ENCODE measurements at places on chromosomes 7 and 10. TPM values are rescaled to one million over a fixed set of nuclear protein-coding genes. Genes with fewer than 3 reads are reported as not detected.

The FAM25A gene
- not detected for total RNA-seq

The C7orf33 gene
- not detected for total RNA-seq

- peaks cover 19% of the 10 kb centered on the region for H3K4me1 ChIP-seq
- no peaks in the 10 kb centered on the region for H3K27me3 ChIP-seq
- H3K36me3 ChIP-seq: no peaks in the 10 kb centered on the region
- no peak for DNase-seq
These were observed 177.6 kb downstream of the REEP3 start for GRCh38 chr10:63698787-63699150.

DNA sequence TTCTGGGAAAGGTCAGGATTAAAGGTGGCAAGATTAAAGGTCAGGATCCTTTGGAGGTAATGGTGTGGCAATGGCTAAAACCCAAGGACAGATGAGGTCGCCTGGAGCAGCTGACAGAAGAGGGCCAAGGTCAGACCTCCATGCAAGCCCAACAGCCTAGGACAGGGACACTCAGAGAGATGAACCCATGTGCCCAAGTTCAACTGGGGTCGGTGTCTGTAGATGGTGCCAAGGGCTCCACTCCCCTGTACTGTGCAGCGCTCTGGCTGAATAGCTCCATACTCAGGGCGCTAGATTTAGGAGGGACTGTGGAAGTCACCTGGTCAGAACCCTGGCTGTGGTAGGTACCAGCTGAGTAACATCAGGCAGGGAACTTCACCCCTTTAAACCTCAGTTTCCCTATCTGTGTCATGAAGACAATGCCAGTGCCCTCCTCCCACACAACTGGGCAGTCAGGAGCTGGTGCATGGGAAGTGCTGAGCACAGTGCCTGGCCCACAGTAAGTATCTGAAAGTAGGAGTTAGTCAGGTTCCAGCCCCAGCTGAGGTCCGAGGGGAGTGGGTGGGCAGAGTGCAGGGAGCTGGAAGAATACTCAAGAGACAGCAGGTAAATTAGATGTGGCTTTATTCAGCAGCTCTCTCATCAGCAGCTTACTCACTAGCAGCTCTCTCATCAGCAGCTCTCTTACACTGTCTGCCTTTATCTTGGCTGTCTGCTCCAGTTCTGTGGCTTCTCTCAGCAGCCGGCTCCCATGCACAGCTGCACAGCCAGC lies 327.1 kb downstream of the GLRX3 start:
- no peak overlapping the region for H3K4me3 ChIP-seq
- H3K36me3 ChIP-seq: no peaks in the 10 kb centered on the region
- no peak overlapping the region for H3K27ac ChIP-seq

- no peaks in the 10 kb centered on the region for H3K27me3 ChIP-seq
- H3K27ac ChIP-seq: no peak overlapping the region
- no peak for DNase-seq
- no peak overlapping the region for H3K4me3 ChIP-seq
These were observed 19.7 kb upstream of the BNIP3 start for GRCh38 chr10:132001238-132001972.

DNA sequence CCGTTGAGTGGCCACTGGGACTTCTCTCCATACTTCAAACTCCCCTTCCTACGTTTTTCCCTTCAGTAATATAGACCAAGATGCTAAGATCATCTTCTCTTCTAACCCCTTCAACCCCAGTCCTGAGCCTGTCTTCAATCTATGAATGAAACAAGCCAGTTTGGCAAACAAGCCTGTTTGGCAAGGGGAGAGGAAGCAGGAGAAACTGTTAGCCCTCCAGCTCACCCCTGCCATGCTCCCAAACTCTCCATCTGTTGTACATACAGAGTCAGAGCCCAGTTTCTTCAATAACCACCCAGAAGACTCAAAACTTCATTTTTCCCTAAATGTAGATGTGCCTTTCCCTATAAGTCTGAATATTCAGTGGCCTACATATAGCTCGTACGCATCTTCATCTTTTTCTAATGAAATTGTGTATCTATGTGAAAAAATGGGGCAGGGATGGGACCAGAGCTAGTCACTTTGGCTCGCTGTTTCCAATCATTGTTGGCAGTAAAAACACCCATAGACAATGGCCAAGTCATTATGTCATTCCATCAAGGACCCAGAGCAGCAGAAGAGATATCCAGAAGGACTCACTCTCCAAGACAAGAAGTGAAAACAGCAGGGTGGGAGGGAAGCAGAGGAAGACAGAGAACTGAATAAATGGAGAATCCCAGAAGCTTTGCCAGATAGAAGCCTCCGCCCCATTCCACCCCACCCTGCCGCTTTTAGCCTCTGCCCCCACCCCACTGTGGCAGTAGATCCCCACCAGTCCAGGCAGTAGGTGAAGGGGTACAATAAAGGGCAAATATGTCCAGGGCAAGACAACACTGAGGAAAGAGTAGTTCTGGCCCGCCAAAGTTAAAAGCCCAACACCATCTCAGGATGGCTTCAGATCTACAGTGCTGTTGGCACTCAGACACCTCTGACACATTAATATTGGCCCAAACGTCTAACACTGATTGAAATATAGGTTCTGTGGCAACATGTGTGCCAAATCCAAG lies 87.3 kb downstream of the DOCK4 start:
- DNase-seq: no peak
- no peaks in the 10 kb centered on the region for H3K36me3 ChIP-seq
- no peaks in the 10 kb centered on the region for H3K27me3 ChIP-seq
- peaks cover 6% of the 10 kb centered on the region for H3K4me1 ChIP-seq

DNA sequence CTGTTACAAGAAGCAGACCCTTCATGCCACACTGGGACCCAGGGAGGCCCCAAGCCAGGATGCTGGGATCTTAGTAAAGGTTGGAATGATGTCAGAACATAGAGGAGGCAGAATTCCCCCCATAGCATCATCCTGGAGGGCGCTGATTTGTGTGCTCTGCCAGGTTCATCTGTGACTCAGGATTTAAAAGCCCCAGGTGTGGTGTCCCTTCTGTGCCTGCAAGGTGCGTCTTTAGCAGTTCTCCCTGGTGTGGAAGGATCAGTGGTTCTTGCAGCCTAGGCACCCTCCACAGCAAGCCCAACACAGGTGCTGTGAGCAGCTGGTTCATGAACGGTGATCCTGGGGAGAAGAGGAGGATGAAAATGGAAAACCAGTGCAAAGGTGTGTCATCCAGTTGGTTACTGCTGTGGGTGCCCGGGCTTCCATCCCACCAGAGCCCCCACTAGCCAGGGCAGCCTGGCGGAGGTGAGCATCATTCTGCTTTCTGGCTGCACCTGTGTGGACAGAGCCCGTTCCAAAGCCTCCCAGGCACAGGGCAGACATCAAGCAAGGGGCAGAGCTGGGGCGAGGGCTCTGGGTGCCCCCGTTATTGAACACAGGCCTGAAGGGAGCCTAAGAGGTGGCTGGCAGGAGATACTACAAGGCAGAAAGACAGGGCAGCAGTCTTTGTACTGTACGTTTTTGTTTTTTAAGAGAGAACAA lies 49.5 kb downstream of the IKZF1 start:
- no peaks in the 10 kb centered on the region for H3K4me1 ChIP-seq
- H3K36me3 ChIP-seq: no peaks in the 10 kb centered on the region
- H3K27ac ChIP-seq: peak overlapping the region; percentile 63
- no peak for DNase-seq
- H3K27me3 ChIP-seq: no peaks in the 10 kb centered on the region

GRCh38 chr10:13792006-13792405 lies 205.2 kb downstream of the PRPF18 start:
- no peaks in the 10 kb centered on the region for H3K27me3 ChIP-seq
- H3K36me3 ChIP-seq: no peaks in the 10 kb centered on the region
- peak; percentile 42 for DNase-seq
- H3K4me1 ChIP-seq: peaks cover 13% of the 10 kb centered on the region
- no peak overlapping the region for H3K4me3 ChIP-seq
- H3K27ac ChIP-seq: no peak overlapping the region

GRCh38 chr10:120632047-120632446 lies 175.0 kb downstream of the PLPP4 start:
- H3K4me3 ChIP-seq: no peak overlapping the region
- no peaks in the 10 kb centered on the region for H3K4me1 ChIP-seq
- no peak overlapping the region for H3K27ac ChIP-seq

DNA sequence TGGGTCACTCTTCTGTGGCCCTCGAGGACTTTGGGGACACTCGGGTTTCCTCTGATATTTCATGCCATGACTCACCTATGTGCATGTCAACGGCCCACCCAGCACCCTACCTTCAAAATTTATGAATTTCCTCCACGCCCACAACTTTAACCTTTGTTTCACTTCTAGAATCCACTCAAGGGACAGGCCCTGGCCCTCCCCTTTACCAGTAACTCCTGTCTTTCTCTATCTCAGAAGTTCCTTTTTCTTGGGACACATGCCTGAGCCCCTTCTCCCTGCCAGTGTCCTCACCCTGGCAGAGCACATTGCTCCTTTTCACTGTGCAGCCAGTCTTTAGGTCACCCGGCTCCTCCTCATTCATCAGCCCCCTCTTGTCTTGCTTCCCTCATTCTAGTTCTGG lies 282.5 kb upstream of the KLF6 start:
- peaks cover 34% of the 10 kb centered on the region for H3K4me1 ChIP-seq
- peak overlapping the region; percentile 83 for H3K27ac ChIP-seq
- no peak overlapping the region for H3K4me3 ChIP-seq
- no peaks in the 10 kb centered on the region for H3K36me3 ChIP-seq
- peak; percentile 75 for DNase-seq
- no peaks in the 10 kb centered on the region for H3K27me3 ChIP-seq

DNA sequence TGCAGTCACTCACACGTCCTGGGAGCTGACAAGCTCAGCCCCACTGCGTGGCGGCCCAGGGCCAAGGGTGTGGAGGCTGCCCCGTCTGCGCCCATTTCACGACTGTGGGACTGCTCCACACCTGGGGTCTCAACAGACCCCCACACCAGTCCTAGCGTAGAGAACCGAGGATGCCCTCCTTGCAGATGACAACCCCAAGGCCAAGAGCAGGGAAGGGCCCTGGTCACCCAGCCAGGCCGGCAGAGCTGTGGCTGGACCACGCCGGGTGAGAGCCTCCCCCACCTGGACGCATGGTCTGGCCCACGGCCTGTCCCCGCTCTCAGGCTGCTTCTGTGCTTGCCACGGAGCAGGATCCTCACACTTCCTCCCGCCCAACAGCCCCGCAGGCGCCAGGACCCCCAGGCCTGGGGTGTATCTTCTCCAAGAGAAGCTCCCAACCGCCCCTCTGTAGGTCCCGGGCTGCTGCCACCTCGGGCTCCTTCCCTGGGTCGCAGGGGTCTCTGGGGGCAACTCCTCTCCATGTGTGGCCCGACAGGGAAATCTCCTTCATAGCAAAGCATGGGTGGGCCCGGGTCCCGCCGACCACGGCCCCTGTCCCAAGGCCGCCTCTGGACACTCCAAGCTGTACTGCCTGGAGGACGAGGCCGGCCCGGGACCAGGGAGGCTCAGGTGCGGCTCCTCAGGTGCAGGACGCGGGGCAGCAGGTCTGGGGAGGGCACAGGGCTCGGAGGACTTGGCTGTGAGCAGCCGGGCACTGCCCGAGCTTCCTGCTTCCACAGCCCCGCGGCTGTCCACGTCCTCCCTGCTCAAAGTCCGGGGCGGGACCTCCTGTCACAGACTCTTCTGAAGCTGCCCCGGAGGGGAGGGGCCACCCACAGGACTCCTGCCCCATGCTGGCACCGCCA lies 88.8 kb downstream of the FOXL3 start:
- H3K36me3 ChIP-seq: no peaks in the 10 kb centered on the region
- H3K27ac ChIP-seq: no peak overlapping the region
- H3K4me1 ChIP-seq: peaks cover 19% of the 10 kb centered on the region

DNA sequence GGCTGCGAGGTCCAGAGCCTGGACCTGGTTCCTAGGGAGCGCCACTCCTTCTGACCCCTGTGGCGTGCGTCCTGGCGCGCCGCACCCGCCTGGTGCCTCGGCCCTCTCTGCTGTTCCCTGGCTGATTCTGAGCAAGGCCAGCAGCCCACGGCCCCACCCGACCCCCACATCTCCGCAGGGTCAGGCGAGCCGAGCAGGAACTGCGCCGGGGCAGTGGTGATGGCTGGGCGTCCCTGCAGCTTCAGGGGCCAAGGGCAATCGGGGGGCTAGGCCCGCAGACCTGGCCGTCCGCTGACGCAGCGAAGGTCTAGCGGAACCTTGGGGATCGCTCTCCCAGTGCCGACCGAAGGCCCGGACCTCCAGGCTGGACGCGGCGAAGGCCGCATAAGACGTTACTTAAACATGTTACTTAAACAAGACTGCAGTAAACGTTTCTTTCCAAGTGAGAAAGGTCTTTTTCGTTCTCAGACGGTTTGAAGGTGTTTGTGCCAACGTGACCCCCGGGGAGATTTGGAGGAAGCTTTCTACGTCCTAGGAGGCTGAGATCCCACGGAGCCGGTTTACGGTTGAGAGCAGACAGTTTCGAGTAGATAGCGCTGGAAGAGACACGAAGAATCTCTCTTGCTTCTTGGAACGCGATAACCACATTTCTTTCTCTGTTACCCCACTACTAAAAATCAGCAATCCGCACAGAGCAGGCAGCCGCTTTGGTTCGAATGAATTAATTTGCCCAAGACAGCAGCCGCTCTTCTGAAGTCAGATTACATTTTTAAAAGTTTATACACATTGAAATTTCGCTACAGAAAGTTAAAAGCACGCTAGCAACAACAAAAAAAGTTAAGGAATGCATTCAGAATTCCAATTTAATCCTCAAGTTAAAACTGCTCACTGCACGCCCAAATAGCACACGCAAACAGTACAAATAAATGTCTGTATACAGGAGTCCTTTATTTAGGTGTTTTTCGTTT lies 4.9 kb upstream of the NKX2-3 start:
- peaks cover 6% of the 10 kb centered on the region for H3K4me1 ChIP-seq
- no peaks in the 10 kb centered on the region for H3K36me3 ChIP-seq
- no peak for DNase-seq
- peaks cover 97% of the 10 kb centered on the region for H3K27me3 ChIP-seq

- H3K4me3 ChIP-seq: peak within 1 kb of the TSS; percentile 81
- no peaks in the 10 kb centered on the region for H3K36me3 ChIP-seq
- peaks cover 11% of the 10 kb centered on the region for H3K27me3 ChIP-seq
- DNase-seq: peak; percentile 85
- peak within 1 kb of the TSS; percentile 83 for H3K27ac ChIP-seq
- peaks cover 21% of the 10 kb centered on the region for H3K4me1 ChIP-seq
These were observed at the start of gene RPP30 for GRCh38 chr10:90871766-90872647. Gene RPP30 (plus strand): TSS chr10:90871974. CDS start chr10:90871987, 13 bp downstream.
